ENCODE measurements at places on chromosomes 2 and 18. TPM values are rescaled to one million over a fixed set of nuclear protein-coding genes. Genes with fewer than 3 reads are reported as not detected.

GRCh38 chr2:135030826-135031225 is 16.4 kb downstream of the MAP3K19 start:
- no peak for ATAC-seq

- no peak for ATAC-seq
Measured at GRCh38 chr2:241706537-241706936, 4.7 kb downstream of the ING5 start.

DNA sequence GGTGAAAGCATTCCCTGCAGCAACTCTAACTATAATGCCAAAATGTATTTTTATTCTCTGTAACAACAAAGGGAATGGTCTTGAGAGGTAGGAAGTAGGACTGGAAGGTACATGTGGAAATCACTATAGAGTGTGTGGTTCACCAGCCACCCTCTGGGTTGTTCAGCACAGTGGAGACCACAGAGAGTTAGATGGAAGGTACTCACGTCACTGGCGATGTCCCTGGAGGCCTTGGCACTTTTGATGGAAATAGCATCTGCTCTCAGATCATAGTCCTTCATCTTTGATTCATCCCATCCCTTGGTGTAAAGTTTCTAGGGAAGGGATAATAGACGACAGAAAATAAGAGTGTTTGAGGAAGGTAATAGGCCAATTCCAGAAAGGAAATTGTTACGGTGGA is 124.0 kb downstream of the NEB start:
- no peak for ATAC-seq

DNA sequence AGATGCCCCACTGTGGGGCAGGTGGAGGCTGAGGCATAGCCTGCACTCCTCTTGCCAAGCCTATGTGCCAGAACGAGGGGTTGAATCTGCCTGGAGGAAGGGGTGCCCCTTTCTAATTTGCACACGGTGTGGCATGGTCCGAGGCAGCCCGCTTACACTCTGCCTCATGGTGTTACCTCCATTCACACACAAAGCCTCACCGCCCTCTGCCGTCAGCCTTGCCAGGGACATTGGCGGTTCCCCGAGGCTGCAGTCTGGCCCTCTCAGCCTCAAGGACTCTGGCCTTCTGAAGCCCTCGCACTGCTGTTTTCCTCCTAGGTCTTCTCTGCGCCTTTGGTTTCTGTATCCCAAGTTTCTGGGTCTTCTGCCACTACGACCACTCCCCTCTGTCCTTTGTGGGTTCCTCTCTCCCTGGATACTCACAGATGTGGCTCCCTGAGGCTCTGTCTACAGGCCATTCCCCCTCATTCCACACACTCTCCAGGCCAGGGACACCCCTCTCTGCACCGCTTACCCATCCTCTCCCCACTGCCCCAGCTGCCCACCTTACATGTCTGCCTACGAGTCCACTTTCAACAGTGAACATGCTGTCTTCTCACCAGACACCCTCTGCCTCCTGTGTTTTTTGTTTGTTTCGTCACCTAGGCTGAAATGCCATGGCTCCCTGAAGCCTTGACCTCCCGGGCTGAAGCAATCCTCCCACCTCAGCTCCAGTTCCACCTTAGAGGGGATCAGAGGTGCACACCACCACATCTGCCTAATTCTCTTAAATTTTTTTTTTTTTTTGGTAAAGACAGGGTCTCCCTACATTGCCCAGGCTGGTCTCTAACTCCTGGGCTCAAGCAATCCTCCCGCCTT is 7.9 kb upstream of the ASPRV1 start:
- no peak for ATAC-seq

DNA sequence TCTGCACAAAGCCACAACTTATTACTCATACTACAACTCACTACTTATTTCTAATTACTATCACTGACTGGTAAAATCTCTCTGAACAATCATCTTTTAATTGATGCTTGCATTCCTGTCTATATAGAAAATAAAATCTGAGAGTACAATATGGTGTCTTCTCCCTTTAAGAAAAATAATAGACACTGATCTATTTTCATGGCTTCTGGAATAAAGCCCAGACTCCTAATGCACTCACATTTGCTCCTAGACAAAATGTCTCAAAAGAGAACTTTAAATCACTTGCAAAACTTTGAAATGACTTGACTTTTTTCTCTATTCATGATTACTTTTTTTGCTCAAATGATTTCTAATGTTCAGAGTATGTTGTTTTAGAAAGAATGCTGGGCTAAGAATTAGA is 28.7 kb downstream of the ESCO1 start:
- no peak for ATAC-seq

- ATAC-seq: no peak
Measured at GRCh38 chr18:37527395-37527794, 38.2 kb downstream of the CELF4 start.

DNA sequence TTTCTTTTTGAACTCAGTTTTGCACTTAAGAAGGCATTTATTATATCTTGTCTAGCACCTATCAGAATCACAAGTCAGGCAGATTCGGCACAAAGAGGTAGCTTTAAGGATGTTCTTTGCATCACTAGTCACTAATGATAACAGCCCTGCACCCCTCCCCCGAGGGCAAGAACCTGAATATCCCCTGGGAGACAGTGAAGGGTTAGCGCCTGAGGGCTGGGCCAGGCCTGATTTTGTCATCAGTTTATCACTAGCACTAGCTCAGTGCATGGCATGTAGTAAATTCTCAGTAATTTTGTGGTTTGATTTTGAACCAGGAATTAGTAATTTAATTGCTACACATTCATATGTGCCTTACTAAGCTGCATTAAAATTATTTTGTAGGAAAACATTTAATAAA is 23.9 kb upstream of the HS6ST1 start:
- ATAC-seq: no peak

DNA sequence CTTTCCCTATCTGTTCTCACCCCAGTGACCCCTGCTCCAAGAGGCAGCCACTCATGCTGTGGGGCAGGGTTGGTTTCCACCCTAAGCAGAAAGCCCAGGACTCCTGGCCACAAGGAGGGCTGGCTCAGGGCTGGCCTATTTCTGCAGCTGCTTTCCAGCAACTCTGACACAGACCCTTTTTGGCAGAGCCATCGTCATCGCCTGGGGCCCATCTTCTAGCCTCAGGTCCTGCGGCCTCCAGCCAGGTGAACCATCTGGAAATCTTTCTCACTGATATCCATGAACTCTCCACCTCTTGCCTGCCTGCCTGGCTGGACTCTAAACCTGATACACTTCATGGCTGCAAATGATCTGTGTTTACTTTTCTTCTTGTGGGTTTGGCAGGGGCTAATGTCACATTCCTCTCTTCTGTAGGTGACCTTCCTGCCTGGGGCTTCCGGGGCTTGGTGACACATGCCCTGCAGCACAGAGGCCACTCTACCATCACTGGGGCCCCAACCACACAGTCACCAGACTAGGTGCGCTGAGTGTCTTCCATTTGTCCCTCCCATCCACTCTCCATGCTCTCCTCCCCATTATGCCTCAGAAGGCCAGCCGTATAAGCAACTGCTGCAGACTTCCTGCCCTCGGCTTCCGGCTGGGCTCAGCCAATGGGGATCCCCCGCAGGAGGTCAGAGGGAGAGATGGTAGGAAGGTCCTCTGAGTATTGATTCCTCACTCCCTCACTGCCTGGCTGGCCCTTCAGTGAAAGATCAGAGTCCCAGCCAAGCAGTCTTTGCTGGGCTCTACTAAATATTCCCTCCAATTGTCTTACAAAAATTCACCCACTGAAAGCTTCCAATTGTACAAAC is 9.7 kb upstream of the COPS8 start:
- ATAC-seq: no peak

GRCh38 chr2:129914538-129915302 is 64.7 kb upstream of the RAB6C start:
- no peak for ATAC-seq

DNA sequence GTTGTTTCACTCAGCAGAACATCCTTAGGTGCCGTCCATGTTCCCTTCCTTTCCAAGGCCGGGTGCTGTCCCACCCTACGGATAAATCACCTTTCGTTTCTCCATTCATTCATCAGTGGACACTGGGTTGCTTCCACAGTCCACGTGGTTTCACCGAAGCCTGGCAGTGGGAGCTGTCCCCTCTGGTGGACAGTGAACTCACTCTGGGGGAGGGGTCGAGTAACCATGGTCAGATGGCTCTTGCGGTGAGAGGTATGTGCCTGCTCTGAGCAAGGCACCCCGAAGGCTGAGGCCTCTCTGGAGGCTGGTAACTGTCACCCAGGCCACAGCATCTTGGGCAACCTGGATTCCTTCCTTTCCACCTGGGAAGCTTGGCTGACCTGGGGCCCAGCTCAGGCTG is 61.5 kb upstream of the TWIST2 start:
- no peak for ATAC-seq

GRCh38 chr2:100742277-100743254 is 77.4 kb upstream of the NPAS2 start:
- peak; percentile 71 for ATAC-seq

DNA sequence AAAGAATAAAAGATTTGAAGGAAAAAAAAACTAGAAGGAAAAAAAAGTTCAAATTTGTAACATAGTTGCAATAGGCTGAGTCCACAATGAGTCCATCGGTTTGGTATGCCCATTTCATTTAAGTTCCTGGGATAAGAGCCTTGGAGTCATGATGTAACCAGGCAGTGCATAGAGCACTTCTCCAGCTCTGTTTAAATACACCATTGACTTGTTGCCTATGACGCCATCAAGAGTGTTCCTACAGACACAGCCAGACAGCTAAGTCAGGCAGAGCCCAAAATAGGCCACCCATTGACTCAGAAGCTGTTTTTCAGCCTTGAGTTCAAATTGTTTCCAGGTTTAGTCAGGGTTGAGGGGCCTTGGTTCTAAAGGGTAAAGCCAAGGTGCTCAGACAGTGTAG is 44.9 kb downstream of the SOCS6 start:
- ATAC-seq: no peak

DNA sequence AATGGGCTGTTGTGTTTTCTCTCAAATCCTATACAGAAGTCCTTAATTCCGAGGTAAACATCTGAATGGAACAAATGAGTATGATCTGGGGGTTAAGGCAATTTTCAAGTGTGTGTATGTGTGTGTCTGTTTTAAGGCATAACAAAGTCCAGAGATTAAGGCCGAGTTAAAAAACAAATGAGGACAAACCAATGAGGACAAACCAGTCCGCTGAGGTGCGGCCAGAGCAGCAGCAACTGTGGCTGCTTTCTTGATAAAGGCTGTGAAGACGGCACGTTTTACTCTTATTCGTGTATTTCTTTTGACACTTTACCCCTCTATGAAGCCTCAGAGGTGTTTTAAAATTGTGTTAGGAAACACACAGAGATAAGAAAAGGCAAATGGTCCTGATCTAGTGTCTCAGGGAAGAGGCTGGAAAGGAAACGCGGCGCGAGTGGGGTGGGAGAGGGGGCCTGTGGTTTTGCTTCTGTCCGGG is 495 bp upstream of the GULP1 start:
- no peak for ATAC-seq

- no peak for ATAC-seq
Measured at GRCh38 chr2:186912979-186913378, 64.0 kb upstream of the ZSWIM2 start.

GRCh38 chr2:157903626-157904025 is 27.5 kb upstream of the ACVR1 start:
- ATAC-seq: no peak

DNA sequence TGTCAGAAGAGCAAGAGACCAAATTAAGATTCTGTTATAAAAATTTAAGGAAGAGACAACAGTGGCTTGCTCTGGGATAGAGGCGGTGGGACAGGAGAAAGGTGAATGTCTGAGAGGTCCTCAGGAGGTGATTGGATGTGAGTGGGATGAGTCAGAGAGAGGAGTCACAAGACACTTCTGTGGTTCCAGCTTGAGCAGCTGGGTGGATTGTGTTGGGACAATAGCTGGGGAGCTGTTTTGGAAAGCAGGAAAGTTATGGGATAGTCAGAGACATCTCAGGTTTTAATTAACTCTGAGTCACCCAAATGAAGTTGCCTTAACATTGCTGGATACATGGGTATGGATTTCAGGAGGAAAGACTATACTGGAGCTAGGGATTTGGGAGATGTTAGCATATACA is 218.0 kb upstream of the TRIB2 start:
- no peak for ATAC-seq

GRCh38 chr2:218285604-218286003 is 6.7 kb downstream of the TMBIM1 start:
- no peak for ATAC-seq

DNA sequence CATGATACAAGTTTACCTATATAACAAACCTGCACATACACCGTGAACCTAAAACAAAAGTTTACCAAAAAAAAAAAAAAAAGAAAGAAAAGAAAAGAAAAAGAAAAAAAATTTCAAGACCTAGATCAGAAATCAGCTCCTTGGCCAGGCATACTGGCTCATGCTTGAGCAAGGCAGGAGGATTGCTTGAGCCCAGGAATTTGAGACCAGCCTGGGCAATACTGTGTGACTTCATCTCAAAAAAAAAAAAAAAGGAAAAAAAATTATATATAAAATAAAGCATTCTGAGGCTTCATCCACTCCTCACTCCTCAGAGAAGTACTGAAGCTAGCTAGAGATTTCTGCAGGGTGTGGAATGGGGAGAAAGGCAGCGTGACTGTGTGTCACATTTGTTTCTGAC is 11.8 kb upstream of the PROC start:
- no peak for ATAC-seq

DNA sequence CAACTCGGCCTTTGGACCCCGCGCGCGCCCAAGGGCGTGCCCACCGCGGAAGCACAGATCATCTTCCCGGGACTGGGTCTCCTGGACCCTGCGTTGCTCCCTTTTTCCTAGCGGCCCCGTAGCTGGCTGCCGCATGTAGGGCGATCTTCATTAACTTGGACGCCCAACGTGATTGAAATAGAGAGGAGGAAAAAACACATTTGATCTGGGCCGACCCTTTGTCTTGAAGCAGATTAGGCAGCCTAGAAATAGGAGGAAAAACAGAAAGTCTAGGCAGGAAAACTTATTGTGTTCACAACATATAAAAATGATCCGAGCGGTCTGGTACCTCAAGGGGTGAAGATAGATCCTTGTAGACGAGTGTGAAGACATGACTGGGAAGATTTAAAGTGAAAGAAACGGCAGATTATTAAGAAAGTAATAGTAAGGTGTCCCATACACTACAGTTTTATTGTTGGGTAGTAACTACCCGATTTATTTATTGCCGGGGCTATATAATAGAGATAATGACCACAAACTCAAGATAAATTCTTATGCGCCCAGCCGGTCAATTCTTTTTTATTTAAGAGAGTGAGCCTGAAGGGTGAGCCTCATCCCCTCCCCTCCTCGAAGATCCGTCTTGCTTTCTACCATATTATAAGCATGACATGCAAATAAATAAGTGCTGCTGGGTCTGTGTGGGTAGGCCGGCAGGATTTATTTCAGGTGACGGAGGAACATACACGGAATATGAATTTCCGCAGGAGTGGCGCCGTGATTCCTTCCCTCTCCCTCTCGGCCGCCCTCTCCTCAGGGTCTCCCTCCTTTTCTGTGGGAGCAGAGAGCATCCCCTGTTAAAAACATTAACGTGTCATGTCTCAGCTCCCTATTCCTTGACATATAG is 147.4 kb downstream of the MEIS1 start:
- no peak for ATAC-seq

- ATAC-seq: peak; percentile 64
Measured at GRCh38 chr2:190408538-190409271, 550 bp downstream of the MFSD6 start.

Gene PAX8
- 0.86 TPM for total RNA-seq

Gene FBXO36
- total RNA-seq: 0.37 TPM

Gene PRSS56
- total RNA-seq: not detected

Gene REG3G
- total RNA-seq: not detected

Gene POTEC
- total RNA-seq: not detected

Gene SLC40A1
- total RNA-seq: 4.1 TPM

Gene SPP2
- total RNA-seq: not detected

Gene SLC23A3
- total RNA-seq: 2.9 TPM

Gene CXCR4
- 360 TPM for total RNA-seq
